ENCODE measurements at places on chromosomes 1 and 21.

GRCh38 chr1:43835082-43836021, 98.2 kb upstream of the ARTN start:
- no peak for DNase-seq

DNA sequence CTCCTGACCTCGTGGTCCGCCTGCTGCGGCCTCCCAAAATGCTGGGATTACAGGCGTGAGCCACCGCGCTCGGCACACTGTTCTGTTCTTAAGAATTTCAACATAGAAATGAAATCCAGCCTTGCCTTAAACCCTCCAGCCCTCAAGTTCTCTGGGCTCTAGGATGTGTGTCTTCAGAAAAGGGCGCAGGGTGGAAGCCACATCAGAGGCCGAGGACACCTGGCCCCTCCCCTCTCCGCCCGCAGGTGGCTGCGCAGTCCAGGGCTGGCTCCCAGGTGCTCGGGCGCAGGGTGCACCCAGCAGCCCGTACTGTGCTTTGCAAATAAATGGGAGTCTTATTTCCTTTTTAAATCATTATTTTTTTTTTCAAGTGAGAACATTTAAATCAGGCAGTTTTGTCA, 2.0 kb upstream of the C1orf174 start:
- DNase-seq = no peak

GRCh38 chr1:66355756-66356155, 178.2 kb upstream of the SGIP1 start:
- DNase-seq = no peak

GRCh38 chr1:110053552-110054428, 16.7 kb downstream of the ALX3 start:
- DNase-seq = no peak
